Stromal cell of bone marrow (primary cell): ENCODE measurements at places on chromosomes 3 and 15.

GRCh38 chr3:31369637-31370379 lies 162.9 kb upstream of the STT3B start:
- no peak for DNase-seq

GRCh38 chr3:43194069-43194468 lies 88.2 kb upstream of the POMGNT2 start:
- DNase-seq, result no peak

DNA sequence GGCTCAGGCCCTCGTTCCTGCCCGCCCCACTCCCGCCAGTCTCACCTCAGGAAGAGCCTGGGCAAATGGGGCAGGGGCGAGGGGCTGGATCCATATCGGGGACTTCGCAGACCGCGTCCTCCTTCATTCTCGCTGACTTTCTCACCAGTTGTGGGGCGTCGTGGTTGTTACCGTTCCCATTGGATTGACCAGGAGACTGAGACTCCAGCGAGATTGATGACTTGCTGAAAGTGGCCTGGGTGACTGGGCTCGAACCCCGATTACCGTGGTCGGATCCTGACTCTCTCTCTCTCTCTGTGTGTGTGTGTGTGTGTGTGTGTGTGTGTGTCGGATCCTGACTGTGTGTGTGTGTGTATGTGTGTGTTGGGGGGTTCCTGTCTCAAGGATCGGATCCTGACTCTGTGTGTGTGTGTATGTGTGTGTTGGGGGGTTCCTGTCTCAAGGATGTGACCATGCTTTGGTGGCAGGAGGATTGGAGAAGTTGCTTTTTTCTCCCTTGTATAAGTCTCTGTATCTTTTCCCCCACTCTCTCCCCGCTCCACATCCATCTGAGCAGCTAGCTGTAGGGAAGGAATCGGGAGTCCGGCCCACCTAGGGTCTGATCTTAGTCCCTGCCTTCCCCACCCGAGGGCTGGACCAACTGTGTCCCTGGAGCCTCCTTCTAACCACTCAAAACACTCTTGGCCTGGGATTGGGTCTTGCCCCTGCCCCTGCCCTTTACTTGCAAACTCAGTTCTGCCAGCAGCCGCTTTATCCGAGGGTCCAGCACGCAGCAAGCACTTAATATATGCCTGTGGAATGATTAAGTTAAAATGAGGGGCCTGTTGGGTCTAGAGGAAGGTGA lies 603 bp downstream of the PLEKHO2 start:
- no peak for DNase-seq

- DNase-seq, result no peak
Observed at GRCh38 chr15:65365229-65365628, 12.6 kb downstream of the IGDCC3 start.
